ENCODE measurements at places on chromosomes 2 and 18.

GRCh38 chr18:12014086-12014485 is 32.8 kb downstream of the IMPA2 start:
- no peak for DNase-seq

DNA sequence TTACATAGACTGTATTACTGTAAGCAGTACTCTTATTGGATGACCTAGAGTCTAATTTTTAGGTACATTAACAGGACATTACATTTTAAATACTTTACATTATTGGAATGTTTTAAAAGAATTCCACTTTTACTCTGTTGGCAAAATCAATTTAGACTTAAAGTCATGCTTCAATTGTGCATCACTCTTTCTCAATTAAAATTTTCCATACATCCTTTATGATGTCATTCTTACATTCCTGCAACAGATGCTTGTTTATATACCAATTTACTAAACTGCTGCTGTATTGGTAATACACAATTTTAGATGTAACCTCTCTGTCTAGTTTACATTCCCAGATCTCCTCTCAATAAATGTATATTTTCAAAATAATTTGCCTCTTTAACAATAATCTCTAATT is 440.1 kb downstream of the ZEB2 start:
- no peak for DNase-seq

- no peak for DNase-seq
These were observed 30.4 kb upstream of the OTOS start for GRCh38 chr2:240170883-240171282.

- no peak for DNase-seq
These were observed 791.3 kb upstream of the CHAC2 start for GRCh38 chr2:52976143-52976949.

DNA sequence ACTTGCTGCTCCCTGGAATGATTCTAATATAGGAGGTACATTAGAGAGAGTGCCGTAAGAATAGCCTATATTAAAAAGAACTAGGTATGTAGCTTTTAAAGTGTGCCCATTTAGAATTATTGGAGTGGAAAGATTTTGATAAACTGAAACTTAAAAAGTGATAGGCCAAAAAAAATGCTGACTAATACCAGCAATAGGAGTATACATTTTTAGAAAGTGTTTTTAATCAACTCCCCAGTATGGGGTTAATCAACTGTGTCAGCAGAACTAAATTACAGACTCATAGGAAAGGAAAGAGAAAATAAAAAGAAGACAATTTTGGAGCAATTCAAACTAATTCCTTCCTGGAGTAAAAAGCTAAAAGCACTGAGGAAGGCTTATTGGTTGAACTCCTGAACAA is 13.3 kb upstream of the MEIS1 start:
- DNase-seq = no peak

DNA sequence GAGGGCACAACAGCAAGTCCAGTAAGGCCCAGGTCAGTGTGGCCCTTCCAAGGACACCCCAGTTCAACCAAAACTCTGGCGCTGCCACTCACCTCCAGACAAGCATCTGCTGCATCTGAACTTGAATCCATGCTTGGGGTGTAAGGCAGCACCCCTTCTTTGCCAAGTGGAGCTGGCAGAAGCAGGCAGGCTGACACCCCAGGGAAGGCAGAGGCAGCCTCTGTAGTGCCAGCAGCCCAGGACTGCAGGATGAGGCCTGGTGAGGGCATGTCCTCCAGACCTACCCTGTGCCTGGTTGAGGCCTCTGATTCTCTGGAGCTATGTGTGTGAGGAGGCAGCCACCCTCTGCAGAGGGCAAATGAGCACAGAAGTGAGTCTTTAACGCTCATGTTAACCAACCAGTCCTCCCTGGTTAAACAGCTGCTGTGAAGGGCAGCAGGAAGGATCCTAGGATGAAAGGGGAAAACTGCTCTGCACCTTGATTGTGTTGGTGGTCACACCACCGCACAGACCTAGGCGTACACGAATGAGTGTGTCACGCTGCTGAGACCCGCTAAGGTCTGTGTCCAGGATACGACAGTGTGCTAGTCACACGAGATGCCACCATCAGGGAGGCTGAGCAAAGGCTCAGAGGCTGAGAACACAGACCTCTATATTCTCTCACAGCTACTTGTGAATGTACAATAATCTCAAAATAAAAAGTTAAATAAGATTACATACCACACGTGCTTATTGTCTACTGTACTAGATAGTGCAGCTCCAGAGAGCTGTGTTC is 2.2 kb downstream of the PARD6G start:
- no peak for DNase-seq

GRCh38 chr2:237962432-237963084 is 4.3 kb upstream of the UBE2F start:
- no peak for DNase-seq

- DNase-seq = no peak
These were observed 6.4 kb upstream of the PSD4 start for GRCh38 chr2:113167115-113167932.

GRCh38 chr2:36473230-36473629 is 117.7 kb downstream of the CRIM1 start:
- DNase-seq = no peak

DNA sequence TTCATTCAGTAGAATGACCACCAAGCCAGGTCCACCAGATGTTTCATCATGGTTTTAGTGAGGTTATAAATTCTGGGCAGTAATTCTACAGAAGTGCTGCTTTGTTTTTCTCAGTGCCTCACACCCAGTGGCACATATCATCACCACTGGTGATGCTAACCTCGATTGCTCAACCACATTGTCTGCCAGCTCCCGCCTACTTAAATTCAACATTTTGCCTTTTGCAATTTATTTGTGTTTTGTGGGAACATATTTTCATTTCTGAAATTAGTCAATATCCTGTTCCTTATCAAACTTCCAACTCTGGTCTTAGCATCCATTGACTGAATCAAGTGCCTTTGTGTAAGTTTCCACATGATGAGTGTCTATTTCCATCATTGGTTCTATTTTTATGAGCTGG is 62.3 kb upstream of the TMEM178A start:
- DNase-seq = no peak

GRCh38 chr18:41933778-41934177 is 21.3 kb upstream of the PIK3C3 start:
- DNase-seq = no peak

- DNase-seq = no peak
These were observed 99.0 kb downstream of the NCK2 start for GRCh38 chr2:105843476-105844374.

GRCh38 chr2:219502618-219503017 is 3.9 kb downstream of the GMPPA start:
- no peak for DNase-seq

- DNase-seq = no peak
These were observed 97.2 kb downstream of the GULP1 start for GRCh38 chr2:188388831-188389230.

DNA sequence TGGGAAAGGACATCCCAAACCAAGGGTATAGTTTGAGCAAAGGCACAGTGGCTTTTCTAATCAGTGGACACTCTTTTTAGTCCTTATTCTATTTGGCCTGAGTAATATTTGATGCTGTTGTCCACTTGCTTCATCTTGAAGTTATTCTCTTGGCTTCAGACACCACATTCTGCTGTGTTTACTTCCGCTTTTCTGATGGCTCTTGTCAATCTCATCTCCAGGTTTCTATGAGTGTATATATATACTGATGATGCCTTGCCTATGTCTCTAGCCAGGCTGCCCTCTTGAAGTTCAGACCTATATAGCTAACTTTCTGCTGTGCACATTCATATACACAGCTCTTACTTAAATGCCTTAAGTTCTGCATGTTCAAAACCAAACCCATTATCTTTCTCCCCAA is 83.1 kb downstream of the EFEMP1 start:
- no peak for DNase-seq

DNA sequence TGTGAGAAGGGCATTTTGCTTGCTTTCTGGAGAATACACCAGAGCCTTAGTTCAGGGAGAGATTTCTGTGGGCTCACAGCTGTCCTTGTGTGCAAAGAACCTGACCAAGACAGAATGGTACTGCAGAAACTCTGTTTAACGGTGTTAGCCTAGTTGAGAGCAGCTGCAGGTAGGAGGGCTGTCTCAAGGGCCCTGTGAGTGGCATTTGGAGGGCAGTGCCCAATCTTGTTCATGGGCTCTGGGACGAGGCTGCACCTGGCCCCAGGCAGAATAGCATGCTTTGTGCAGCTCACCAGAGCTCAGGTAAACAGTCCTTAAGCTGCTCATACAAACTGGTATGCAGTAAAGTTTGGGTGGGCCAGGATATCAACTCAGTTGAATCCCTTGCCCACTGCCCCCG is 16.9 kb upstream of the RGPD4 start:
- DNase-seq = no peak

- no peak for DNase-seq
These were observed 3.0 kb downstream of the MBD5 start for GRCh38 chr2:148023861-148024260.

DNA sequence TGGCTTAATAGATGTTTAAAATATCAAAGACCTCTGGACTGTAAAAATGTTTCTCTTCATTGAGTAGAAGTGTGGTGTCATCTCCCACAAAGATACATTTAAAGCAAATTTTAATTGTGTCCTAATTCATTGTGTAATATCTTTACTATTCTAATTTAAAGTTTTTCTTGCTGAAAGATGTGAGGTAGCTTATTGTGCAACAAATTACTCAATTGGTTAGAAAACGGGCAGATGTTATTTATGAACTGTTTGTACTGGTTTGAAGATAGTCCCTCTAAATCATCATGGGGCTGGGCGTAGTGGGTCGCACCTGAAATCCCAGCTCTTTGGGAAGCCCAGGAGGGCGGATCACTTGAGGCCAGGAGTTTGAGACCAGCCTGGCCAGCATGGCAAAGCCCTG is 65.3 kb downstream of the CYBRD1 start:
- DNase-seq = no peak

DNA sequence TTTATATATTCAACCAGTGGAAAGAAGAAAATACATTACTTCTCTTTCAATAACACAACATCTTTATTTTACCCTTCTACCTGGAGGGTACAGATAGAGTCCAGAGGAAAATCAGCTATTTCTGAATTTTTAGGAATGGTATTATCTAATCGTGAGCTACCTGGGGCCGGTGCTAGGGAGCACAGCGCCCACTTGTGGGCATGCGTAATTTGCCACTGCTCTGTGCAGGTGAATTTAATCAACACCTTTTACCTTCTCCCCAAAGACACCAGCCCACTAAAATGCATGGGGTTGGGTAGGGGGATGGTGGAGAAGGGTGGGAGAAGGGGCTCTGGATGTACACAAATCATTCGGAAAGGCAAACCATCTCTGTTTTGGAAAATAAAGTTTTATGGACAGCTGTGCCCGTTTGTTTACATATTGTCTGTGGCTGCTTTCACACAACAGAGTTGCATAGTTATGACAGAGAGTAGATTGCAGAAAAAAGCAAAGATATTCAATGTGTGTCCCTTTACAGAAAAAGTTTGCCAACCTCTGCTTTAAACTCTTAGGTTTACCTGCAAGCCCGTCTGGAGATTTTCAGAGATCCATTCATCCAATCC is 51.5 kb upstream of the DCC start:
- peak; percentile 3 for DNase-seq

DNA sequence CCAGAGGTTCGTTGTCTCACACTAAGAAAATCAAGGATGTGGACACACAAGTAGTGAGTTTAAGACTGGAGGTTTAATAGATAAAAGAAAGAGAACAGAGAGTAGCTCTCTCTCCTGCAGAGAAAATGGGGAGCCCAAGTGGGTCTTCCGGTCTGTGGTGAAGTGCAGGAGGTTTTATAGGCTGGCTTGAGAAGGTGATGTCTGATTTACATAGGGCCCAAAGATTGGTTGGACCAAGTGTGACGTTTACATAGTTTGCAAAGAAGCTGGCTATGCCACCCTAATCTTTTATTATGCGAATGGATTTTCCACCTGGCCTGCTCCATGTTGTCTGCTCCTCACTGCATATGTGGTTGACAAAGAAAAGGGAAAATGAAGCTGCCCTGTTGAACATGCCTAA is 430.4 kb upstream of the TRIB2 start:
- DNase-seq = no peak

DNA sequence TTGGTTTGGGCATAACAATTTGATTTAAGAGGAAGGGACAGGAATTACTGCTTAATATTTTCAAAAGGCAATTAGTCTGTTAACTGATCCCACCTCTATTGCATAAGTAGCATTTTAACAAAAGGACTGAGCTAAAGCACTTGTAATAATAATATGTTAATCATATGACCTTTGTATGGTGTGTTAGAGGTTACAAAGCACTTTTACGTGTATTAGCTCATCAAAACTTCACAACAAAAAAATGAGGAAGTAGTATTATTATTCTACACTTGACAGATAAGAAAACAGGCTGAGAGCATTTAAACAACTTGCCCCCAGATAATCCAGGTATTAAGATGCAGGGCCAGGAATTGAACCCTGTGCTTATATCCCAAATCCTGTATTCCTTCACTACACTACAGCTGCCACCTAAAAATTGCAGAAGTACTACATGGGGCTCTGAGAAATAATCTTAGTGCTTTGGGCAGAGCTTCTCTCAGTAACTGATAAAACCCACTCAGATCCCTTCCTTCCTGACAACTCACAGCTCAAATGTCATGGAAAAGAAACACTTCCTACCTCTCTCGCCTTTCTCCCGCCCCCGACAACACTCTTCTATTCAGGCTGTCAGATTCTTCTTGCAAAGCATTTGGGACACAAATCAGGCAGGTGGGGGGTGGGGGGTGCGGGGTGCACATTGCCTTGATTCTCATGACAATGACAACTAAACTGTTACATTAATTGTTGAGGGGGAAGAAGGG is 20.7 kb upstream of the KCTD1 start:
- no peak for DNase-seq

DNA sequence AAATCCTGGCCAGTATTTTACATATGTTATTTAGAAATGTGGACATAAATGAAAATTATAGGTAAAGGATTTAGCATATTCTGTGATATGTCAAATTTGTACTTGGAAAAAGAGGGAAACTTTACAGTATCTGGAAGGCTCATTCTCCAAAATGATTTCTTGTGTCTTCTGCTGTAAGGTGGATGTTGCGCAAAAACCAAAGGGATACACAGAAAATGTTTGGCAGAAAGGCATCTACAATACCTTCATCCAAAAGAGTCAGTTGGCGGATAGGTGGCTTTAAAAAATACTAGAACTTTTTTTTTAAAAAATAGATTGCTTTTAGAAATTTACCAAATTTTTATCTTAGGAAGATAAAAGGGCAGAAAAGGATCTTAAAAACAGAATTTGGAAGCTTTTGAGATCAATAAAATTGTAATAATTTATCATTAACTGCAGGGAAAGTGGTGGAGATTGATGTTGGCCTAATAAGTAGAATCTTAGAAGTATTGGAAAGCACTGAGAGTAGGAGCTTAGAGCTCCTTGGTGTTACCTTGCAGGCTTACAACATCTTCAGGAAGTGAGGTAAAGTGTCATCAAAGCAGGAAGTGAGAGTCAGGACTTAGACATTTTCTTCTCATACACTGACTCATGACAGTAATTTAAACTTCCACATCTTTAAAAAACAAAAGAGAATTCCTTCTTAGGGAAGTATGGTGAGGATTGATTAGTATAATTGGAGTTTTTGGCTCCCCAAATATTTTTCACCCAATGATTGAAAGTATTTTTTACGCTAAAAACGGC is 2.1 kb downstream of the NABP1 start:
- no peak for DNase-seq

Data from NCI-H2081 treated with DMSO at 0.1 percent for 48 hours (cell line).